ENCODE measurements at places on chromosomes 5 and 9.
A peak's percentile ranks its signal among the peaks of the same experiment; 100 is the strongest.

- peak; percentile 36 for DNase-seq
Observed at GRCh38 chr9:76521244-76521681, 62.3 kb downstream of the GCNT1 start.

DNA sequence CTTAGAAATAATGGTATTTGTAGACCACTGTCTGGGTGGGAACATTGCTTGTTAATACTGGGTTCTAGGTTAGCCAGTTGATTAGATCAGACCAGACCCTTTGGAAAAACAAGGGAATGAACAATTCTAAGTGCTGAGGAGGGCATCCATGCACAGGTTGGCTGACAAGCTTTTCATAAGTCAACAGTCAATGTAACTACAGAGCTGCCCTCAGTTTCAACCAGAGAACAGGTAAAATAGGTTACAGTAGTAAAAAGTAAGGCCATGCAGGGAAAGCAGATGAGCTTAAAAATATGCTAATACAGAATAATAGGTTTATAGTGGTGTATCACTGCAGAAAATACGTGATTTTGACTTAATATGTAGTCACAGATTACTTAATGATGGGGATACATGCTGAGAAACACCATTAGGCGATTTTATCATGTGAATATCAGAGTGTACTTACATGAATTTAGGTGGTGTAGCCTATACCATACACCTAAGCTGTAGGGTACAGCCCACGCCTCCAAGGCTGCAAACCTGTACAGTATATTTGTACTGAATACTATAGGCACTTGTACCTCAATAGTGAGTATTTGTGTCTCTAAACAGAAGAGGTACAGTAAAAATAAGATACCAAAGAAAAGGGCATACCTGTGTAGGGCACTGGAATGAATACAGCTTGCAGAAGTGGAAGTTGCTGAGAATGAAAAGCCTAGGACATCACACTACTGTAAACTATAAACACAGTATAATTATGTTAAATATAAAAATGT, 6.1 kb upstream of the FGF18 start:
- DNase-seq: no peak

- no peak for DNase-seq
Observed at GRCh38 chr5:41010572-41010971, 60.6 kb downstream of the MROH2B start.

DNA sequence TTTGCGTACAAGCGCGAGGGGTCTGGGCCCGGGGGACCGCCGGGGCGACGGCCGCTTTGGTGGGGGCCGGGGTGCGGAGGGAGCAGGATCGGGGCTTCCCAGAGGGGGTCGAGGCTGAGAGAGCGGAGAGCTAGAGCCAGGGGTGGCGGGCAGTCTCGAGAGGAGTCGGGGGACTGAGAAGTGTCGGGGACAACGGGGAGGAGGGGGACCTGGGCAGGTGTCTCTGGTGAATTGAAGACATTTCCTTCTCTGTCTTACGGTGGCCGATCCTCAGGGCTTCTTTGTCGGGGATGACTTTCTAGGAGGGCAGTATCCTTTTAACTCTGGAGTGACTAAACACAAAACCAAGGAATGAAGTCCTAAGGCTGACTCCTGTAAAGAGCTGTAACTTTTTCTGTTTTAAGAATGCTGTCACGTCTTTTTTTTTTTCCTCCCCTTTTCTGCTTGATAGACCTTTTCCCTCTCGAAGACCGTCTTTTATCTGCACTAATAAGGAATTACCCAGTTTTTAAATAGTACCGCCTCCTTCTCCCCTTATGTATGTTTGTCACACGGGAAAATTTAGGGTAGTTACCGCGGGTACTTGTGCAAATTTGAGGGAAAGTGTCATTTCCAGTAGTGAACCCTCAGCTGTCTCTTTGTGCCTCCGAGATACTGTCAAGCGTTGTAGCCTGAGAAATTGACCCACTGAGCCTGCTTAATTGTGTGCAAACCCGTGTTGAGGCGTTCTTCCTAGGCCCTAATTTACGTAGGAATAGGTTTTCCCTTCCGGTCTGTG, 822 bp downstream of the DENND4C start:
- peak; percentile 31 for DNase-seq

GRCh38 chr5:82422001-82422740, 144.0 kb upstream of the RPS23 start:
- no peak for DNase-seq

DNA sequence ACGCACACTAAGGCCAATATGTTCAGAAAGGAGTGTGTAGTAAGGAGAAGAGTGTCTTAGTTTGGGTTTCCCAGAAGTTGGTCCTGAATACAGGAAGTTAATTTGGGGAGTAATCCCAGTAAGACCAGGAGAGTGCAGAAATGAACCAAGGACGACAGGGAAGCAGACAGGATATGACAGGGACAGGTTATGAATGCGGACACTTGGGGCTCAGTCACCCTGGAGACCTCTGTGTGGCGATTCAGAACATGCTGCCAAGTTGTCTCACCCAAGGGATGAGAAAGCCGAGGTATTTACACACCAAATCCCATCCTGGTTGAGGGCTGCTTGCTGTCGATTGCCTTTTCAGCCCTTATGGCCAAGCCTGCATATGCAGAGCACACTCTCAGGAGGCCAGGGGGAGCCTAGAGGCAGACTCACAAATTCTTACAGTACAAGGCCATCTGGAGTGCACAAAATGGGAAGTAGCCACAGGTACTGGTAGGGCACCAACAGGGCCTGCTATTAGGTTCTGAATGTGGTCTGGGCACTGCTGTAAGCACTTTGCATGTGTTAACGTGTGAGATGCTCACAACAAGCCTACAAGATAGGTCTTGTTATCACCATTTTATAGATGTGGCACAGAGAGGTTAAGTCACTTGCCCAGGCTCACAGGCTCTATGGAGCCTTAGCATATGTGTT, 233.1 kb upstream of the ANKRD55 start:
- DNase-seq: no peak

DNA sequence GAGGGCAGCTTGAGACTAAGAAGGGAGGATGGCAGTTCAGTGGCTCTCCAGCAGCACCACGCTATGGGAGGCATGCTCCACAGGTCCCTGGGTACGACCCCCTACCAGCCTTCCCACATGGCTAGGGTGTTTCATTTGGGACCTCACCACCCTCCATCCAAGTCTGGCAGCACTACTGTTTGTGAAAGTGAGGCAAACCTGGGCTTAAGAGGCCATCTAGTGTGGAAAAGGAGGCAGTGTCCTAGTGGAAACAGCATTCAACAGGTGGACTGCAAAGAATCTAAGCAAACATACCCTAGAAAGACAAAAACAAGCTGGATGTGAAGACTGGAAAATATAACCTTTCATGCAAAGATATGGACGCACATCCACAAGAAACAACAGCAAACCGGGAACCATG, 4.8 kb upstream of the C5orf47 start:
- peak; percentile 33 for DNase-seq

DNA sequence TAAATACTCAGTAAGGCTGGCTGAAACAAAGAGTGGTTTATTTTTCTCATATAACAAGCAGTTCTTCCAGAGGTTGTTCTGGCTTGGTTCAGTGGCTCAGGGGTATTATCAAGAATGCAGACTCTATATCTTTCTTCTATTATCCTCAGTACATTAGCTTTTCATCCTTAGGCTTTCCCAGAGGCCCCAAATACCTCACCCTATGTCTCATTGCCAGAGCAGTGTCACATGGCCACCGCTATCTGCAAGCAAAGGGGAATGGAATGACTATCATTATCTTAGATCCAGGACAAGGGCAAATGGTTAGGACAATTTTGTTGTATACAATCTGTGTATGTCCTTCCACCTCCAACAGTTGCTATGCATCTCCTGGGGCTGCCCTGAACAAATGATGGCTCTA, 69.0 kb upstream of the SNX2 start:
- DNase-seq: no peak

DNA sequence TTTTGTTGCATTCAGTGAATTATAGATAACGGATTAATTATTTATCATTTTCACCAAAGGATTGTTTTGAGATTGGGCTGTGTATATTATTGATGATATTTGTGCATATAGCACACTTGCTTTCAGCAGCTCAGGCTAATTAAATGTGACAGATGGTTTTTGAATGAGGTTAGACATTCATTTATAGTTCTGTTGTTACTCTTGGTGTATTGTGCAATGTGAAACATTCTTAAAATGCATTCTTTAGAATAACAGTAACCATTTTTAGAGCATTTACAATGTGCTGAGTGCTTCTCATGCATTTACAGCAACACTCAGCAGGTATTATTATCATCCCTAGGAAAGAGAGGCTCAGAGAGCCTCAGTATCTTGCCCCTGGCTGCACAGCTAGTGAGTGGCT, 23.8 kb downstream of the NANS start:
- no peak for DNase-seq

GRCh38 chr5:116479776-116480675, 94.6 kb downstream of the SEMA6A start:
- no peak for DNase-seq

- DNase-seq: no peak
Observed at GRCh38 chr9:107029146-107029545, 166.2 kb downstream of the ZNF462 start.

DNA sequence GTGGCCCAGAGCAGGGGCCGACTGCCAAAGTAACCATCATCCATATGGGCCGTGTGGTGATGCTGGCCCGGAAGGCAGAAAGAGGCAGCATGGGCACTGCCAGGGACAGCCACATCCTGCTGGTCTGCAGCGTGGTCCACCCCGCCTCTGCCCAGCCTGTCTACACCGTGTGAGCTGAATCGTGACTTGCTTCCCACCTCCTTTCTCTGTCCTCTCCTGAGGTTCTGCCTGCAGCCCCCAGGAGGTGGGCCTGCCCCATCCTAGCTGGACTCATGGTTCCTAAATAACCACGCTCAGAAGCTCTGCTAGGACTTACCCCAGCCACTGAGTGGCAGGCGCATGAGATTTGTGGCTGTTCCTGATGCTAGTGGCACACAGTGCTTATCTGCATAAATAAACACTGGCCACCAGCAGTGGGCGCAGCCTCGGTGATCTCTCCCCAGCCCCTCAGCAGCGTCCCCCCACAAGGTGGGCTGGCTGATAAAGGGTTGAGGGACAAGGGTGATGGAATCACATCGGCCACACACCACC, 22.6 kb upstream of the SUSD3 start:
- DNase-seq: no peak

- no peak for DNase-seq
Observed at GRCh38 chr9:14326264-14326826, 12.4 kb upstream of the NFIB start.

DNA sequence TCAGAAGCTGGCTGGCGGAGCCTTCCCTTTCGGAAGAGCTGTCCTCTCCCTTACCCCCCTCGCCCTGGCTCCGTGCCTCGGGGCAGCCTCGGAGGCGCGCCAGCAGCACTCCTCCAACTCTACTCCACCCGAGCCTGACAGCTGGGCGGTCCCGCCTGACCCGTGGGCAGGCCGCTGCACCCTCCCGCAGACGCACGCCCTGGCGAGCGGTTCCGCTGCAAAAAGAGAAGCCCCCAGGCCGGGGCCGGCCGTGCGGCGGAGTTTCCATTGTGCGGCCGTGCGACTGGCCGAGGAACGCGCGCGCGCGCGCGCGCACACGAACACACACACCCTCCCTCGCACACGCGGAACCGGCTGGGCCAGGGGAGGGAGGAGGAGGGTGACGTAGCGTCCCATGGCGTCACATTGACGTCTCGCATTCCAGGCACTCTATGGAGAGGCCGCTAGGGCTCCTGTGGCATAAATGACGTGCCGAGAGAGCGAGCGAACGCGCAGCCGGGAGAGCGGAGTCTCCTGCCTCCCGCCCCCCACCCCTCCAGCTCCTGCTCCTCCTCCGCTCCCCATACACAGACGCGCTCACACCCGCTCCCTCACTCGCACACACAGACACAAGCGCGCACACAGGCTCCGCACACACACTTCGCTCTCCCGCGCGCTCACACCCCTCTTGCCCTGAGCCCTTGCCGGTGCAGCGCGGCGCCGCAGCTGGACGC, at the start of gene NR4A3:
Gene NR4A3, plus strand, starts transcription at position 490 of the 713 bp plus-strand sequence. CDS start 6,158 bp downstream, outside the sequence.
- peak; percentile 90 for DNase-seq

DNA sequence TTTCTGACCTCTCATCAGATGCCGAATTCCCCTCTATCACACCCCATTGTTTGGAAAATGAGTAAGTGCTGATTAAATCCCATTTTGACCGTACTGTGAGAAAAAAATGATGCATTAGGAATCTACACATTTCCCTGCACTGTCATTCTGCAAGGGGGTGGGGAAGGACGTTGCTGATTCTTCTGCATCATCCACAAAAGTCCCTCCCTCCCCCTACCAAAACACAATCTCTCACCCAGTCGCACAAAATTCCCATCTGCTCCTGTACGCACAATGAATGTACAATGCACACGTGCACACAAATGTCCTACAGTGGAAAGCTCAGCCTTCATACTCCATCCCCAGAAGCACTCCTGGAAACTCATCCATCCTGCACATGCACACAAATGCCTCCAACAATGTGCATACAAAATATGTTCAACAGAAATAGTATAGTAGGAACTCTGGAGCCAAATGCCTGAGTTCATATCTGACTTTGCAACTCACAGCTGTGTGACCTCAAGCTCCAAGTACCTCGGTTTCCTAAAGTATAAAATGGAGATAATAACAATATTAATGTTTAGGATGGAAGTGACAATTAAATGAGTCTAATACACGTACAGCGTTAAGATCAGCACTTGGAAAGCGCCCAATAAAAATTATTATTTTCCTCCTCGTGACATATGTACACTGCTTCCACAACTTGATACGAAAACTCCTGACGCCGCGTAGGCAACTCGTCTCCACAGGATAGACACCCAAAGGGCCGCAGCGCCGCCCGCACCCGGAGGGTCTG, 809 bp downstream of the TNIP1 start:
- peak; percentile 72 for DNase-seq

- no peak for DNase-seq
Observed at GRCh38 chr5:153461341-153461740, 29.1 kb upstream of the GRIA1 start.

GRCh38 chr5:170262061-170263045, 29.6 kb downstream of the C5orf58 start:
- no peak for DNase-seq

GRCh38 chr9:97437051-97437600, 25.2 kb downstream of the TDRD7 start:
- no peak for DNase-seq

Data from hematopoietic multipotent progenitor cell treated with erythropoietin and hydrocortisone succinate and interleukin-3 and kit ligand, for 8 days (in vitro differentiated cells).